Thyroid gland (tissue), 4 donors: ENCODE measurements at places on chromosomes 3 and 15. TPM values are rescaled to one million over a fixed set of nuclear protein-coding genes. Genes with fewer than 3 reads are reported as not detected.

The EOMES gene
- total RNA-seq, result not detected

The DLL4 gene
- 27.1 TPM for total RNA-seq

The MFAP1 gene
- 22.5 TPM for total RNA-seq

The SLC26A6 gene
- 15.2 TPM for total RNA-seq

The KLF15 gene
- total RNA-seq, result 20.6 TPM

The ALPK3 gene
- 6.8 TPM for total RNA-seq

The FOXB1 gene
- total RNA-seq, result not detected

The PPM1L gene
- total RNA-seq, result 48.3 TPM

The MITF gene
- total RNA-seq, result 29.5 TPM

The ACVR2B gene
- 8.5 TPM for total RNA-seq

The PRRT3 gene
- 2.8 TPM for total RNA-seq

The GOLGA6B gene
- total RNA-seq, result 0.27 TPM

The CTXN2 gene
- not detected for total RNA-seq

The IVD gene
- total RNA-seq, result 723 TPM

The PLA2G4B gene
- total RNA-seq, result 7.3 TPM

The XIRP1 gene
- total RNA-seq, result not detected

The CHRNB4 gene
- total RNA-seq, result not detected

The PRSS50 gene
- total RNA-seq, result 4.7 TPM

The PLA2G4E gene
- not detected for total RNA-seq

The SLC12A1 gene
- not detected for total RNA-seq

The COL6A5 gene
- not detected for total RNA-seq

The CPN2 gene
- total RNA-seq, result not detected

The THAP10 gene
- total RNA-seq, result 5.4 TPM

The ACSBG1 gene
- total RNA-seq, result not detected

The CAND2 gene
- total RNA-seq, result 9.7 TPM

The FGF12 gene
- total RNA-seq, result 5.6 TPM

The NR2E3 gene
- total RNA-seq, result 0.54 TPM

The LTF gene
- total RNA-seq, result 43.1 TPM

The IQCF5 gene
- total RNA-seq, result not detected

The SLC6A1 gene
- total RNA-seq, result not detected

The CGNL1 gene
- 56.8 TPM for total RNA-seq

The DZIP1L gene
- 19.4 TPM for total RNA-seq

The DAPK2 gene
- 55.4 TPM for total RNA-seq

The SELENOS gene
- 57.0 TPM for total RNA-seq

The CCK gene
- total RNA-seq, result not detected

The CRTAP gene
- total RNA-seq, result 274 TPM

The SLC22A13 gene
- total RNA-seq, result not detected

The CORO2B gene
- total RNA-seq, result 9.4 TPM

The LRRIQ4 gene
- not detected for total RNA-seq

The ADGRG7 gene
- not detected for total RNA-seq

The ADAMTS7 gene
- total RNA-seq, result 1.8 TPM
